ENCODE measurements at places on chromosomes 11 and 22. TPM values are rescaled to one million over a fixed set of nuclear protein-coding genes. Genes with fewer than 3 reads are reported as not detected.

GRCh38 chr11:43579171-43579918 lies 101.2 kb upstream of the HSD17B12 start:
- DNase-seq, result no peak

- peak; percentile 65 for DNase-seq
Measured at GRCh38 chr11:118437208-118438125, 1.2 kb downstream of the KMT2A start.

DNA sequence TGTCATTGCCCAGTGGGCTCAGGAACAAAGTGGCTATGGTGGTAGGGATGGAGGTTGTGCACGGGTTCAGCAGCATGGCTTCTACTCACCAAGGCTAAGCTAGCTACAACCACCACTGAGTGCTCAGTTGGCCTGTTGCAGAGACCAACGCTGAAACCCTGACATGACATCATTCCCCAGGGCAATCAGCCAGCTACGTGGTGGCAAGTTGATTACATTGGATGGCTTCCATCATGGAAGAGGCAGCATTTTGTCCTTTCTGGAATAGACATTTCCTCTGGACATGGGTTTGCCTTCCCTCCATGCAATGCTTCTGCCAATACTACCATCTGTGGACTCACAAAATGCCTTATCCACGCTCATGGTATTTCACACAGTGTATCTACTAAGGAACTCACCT lies 634.3 kb downstream of the OPCML start:
- DNase-seq, result no peak

DNA sequence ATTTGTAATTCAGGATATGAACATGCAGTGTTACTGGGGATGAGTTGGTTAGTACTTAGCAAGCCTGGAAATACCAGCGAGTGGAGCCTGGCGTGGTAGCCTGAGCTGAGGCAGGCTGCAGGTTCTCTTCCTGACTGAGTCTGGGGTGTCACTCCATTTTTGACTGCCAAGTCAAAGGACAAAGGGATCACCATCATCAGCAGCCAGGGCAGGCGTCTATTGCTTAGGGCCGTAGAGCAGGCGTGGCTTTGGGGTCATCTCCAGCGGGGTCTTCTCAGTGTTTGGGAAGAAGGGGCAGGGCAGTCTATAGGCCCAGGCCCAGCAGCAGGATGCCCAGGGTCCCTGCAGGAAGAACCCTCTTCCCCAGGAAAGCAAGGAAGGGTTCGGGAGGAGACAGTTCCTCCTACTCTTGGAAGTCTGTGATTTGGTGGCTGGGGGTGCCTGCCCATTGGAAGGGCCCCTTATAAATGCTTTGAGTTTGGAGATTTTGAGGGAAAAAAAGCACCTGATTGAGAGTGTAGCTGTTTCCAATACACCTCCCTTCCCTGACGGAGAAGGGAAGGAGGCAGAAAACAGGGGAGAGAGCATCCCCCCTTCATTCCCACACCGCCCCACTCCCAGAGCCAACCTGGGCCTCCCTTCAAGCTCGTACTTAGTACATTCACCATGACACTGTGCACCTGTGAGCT lies 51.5 kb upstream of the SPATA19 start:
- DNase-seq, result peak; percentile 12

GRCh38 chr22:46636221-46637002 lies 16.2 kb downstream of the GRAMD4 start:
- DNase-seq, result no peak

GRCh38 chr11:35796562-35796961 lies 134.0 kb downstream of the TRIM44 start:
- no peak for DNase-seq

GRCh38 chr11:106986261-106986660 lies 32.0 kb downstream of the GUCY1A2 start:
- DNase-seq, result no peak

GRCh38 chr11:64643920-64644646 lies 53.1 kb downstream of the SLC22A12 start:
- no peak for DNase-seq

DNA sequence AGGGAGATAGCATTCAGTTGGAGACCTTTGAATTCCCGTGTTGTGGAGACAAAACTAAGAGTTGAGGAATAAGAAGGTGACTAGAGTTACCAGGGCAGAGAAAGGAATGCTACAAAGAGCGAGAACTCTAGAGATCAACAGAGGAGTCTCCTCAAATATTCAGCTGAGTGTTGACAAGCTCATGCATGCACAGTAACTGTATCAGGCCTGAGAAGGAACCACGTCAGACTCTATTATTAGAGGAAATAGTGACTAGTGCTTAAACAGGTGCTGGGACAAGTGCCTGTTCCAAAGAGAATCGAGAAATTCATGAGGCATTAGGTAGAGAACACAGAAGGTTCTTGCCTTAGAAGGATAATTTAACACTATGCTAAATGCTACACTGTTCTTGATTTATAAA lies 333.8 kb upstream of the CHORDC1 start:
- DNase-seq, result no peak

GRCh38 chr11:76209375-76209972 lies 3.2 kb upstream of the WNT11 start:
- DNase-seq, result peak; percentile 70

- DNase-seq, result no peak
Measured at GRCh38 chr11:64892411-64892831, 14.0 kb upstream of the EHD1 start.

DNA sequence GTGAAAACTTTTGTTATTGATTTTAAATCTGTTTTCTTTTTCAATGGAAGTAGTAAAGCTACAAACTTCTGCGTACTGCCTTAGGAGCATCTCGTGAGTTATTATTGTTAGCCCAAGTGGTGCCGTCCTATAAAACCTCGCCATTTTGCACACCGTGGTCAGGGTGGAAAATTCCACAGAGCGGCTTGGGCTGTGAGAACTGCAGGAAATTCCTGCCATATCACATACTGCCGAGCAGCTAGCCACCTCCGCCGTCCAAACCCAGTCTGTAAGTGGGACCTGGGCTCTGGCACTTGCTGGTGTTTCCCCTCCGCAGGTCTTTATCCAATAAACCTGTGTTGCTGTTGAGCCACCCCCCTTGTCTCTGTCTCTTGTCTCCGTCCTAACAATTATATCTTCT lies 88.0 kb upstream of the POU2AF2 start:
- no peak for DNase-seq

GRCh38 chr11:23554002-23554401 lies 693.7 kb upstream of the CCDC179 start:
- no peak for DNase-seq

- DNase-seq, result peak; percentile 56
Measured at GRCh38 chr11:8593935-8594909, at the start of gene STK33. TSS of gene STK33 (minus strand) at chr11:8594228. CDS start at chr11:8474905, 119,323 bp downstream.

GRCh38 chr11:111906680-111907079 lies 4.9 kb downstream of the CRYAB start:
- DNase-seq, result no peak

DNA sequence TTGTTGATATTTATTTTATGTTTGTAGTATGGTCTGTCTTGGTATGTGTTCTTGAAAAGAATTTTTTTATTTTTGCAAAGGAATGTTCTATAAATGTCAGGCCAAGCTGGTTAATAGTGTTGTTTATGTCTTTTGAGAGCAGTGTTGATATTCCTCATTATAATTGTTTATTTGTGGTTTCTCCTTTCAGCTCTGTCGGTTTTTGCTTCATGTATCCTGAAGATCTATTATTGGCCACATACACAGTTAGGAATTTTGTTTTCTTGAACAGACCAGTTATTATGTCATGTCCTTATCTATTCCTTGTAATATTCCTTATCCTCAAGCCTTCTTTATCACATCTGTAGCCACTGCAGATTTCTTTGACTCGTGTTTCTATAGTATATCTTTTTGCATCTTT lies 56.5 kb downstream of the PDHX start:
- DNase-seq, result no peak

DNA sequence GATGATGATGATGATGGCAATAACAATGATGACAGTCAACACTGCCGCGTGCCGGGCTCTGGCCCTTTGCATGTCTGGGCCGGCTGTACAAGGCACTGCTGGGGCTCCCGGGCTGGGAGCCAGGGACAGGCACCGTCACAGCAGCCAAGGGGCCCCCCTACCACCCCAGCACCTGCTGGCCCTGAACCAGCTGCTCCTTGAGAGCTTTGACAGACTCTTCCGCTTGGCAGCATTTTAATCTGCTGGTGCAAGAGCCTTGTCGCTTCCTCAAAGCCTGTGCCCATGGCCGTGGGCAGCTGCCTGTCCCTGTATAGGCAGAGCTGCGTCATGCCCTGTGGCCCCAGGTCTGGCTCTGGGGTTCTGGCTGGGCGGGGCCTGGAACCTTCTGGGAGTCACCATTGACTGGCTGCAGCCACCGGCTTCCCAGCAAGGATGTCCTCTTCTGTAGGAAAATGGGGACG lies 12.9 kb upstream of the MUC6 start:
- no peak for DNase-seq

DNA sequence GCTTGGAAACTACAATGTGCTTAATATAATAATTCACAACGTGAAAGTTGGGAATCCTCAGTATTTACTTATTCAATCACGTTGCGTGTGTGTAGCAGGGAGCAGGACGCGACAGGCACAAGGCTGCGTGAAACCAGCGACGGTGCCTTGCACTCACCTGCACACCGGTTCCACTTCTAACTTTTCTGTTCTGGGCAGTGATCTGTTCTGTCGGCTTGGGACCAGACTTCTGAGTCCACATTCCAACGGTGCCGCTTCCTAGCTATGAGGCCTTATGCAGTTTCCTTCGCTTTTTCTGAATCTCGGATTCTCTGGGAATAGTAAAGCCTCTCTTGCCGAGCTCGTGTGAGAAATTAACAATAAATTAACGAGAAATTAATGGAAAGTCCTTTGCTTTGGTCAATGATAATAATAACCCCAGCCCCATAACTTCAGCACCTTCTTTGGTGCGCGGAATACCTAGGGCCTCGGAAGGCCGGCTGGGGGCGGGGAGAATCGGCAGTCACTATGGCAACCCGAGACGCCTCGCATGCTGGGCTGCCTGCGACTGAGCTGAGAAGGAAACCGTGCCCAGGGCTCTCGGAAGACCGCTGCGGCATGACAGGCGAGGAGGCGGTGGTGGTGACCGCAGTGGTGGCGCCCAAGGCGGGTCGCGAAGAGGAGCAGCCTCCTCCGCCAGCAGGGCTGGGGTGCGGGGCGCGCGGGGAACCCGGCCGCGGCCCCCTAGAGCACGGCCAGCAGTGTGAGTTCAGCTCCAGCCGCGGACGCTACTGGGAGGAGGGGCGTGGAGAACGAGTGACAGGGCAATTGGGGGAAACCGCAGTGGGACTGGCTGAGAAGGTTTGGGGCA lies at the start of gene C11orf97:
Gene C11orf97 (plus strand): TSS at position 530 of the 850 bp plus-strand sequence. CDS start 68 bp downstream, at position 598.
- peak; percentile 32 for DNase-seq

DNA sequence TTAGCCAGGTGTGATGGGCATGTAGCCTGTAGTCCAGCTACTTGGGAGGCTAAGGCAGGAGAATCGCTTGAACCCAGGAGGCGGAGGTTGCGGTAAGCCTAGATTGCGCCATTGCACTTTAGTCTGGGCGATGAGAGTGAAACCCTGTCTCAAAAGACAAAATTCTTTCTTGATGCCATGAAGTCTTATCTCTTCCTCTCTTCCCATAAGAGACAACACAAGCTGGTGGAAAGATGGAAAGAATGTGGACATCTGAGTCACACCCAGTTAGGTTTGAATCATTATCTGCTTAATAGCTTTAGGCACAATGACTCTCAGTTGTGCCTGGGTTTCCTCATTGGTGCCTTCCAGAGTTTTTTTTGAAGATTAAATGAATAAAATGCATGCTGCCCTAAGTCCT lies 35.3 kb downstream of the KREMEN1 start:
- DNase-seq, result no peak

DNA sequence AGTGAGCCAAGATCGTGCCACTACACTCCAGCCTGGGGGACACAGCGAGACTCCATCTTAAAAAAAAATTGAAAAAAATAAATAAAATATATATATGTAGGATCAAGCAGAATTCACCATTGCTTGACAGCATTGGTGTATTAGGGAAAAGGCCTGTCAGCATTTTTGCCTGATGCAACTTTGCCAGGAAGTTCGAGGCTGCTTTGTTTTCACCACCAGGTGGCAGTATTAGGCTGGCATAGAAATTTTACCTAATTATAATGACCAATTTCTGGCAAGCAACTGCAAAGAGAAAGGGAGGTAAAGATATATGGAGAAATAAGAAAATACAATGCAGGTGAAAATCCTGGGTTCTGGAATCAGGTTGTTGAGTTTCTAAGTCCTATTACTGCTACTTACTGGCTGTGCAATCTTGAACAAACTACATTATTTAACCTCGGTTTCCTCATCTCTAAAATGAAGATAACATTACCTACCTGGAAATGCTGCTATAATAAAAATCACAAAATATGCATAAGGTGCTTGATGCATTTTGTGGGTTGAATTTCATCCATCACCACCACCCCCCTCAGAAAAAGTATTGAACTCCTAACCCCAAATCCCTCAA lies 24.7 kb downstream of the LAYN start:
- DNase-seq, result peak; percentile 50

DNA sequence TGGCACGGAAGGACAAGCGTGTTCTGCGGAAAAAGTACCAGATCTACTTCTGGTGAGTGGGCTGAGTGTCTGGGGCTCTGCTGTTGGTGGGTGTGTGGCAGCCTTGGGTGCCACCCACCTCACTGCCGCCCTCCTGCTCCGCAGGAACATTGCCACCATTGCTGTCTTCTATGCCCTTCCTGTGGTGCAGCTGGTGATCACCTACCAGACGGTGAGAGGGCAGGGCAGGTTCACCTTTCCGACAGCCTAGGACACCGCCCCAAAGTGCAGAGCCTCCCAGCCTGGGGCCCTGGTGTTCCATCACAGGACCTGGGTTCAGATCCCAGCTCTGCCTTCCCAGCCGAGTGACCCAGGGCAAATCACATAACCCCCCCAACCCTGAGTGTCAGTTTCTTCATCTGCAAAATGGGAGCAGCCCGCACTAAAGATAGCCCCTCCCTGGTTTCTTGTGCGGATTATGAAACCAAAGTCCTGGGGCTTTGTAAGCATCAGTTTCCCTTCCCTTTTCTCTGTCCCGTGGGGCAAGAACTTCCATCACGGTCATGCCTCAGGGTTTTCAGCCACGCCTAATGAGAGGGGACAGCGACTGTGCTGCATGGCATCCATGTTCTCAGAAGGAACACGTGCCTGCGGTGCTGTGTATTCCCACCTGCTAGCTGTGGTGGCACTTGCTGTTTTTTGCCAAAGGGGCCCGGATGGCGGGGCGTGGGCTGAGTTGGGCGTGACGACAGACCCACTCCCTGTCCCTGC lies 9.8 kb upstream of the TAGLN start:
- no peak for DNase-seq

GRCh38 chr22:41351011-41351410 lies 30.7 kb upstream of the TEF start:
- no peak for DNase-seq

Gene MUC2
- total RNA-seq, result 1,138 TPM

Gene KREMEN1
- total RNA-seq, result 19.2 TPM

Gene SEPTIN3
- total RNA-seq, result not detected

Gene CECR2
- total RNA-seq, result 0.54 TPM

Gene CCDC89
- 2.5 TPM for total RNA-seq

Gene PPFIBP2
- 74.6 TPM for total RNA-seq

Gene TMPRSS13
- not detected for total RNA-seq

Gene DGKZ
- total RNA-seq, result 270 TPM

Gene IGHMBP2
- total RNA-seq, result 59.5 TPM

Gene AMOTL1
- 19.0 TPM for total RNA-seq

Gene CAT
- 160 TPM for total RNA-seq

Gene OR5B21
- total RNA-seq, result not detected

Data from Peyer's patch (tissue), 4 donors.